ENCODE measurements at places on chromosomes 1 and 21. TPM values are rescaled to one million over a fixed set of nuclear protein-coding genes. Genes with fewer than 3 reads are reported as not detected.

Gene SERPINC1
- 0.10 TPM for total RNA-seq

Gene FLG2
- total RNA-seq: not detected

Gene LIPI
- not detected for total RNA-seq

Gene MAPKAPK2
- total RNA-seq: 69.8 TPM

Gene NBPF6
- total RNA-seq: not detected

Gene MYOG
- not detected for total RNA-seq
